ENCODE measurements at places on chromosomes 12 and 14.

DNA sequence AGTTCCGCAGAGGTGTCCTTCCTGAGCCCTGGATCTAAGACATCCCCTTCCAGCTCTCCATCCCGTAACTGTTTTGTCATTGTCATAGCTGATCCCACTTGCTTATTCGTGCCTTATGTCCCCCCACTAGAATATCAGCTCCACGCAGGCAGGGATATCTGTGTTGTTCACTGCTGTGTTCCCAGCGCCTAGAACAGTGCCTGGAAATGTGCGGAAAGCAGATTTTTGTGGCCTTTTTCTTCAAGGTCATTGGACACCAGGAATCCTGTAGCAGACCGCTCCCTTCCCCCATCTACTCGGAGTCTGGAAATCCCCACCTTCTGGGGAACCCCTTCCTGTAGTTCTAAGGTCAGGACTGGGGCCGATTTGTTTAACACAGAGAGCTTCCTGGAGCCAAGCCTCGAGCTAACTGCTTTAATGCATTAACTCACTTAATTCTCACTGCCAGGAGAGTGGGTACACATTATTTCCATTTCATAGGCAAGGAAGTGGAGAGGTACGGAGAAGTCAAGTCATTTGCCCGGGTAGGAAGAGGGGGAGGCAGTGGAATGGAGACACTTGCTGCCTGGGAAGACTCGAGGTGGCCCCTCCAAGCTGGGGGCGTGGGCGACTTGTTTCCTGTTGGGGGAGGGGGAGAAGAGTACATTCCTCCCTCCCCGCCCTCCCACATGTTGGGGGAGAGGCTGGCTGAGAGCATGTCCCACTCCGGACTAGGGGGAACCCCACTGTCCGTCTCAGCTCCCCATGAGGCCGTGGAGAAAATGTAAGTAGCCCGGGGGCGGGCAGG lies 1.2 kb upstream of the SH2B3 start:
- no peak for DNase-seq

GRCh38 chr12:106428384-106428783 lies 70.8 kb downstream of the POLR3B start:
- no peak for DNase-seq

- DNase-seq = no peak
Measured at GRCh38 chr12:9647825-9648700, 21.4 kb upstream of the CLEC2D start.

DNA sequence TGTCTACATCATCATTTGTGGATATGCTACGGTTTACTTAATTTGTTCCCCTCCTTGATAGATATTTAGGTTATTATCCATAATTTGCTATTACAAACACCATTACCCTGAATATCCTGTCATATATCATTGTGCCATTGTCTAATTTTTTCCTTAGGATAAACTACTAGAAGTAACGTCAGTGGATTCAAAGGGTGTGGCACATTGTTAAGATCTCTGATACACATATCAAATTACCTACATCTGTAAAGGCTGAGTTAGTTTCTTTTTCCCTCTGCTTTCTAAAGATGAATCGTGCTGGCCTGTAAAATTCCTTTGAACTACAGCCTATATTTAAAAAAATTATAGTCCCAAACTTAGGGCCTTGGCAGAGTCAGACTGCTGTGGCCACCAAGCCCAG lies 53.9 kb upstream of the STRN3 start:
- no peak for DNase-seq

DNA sequence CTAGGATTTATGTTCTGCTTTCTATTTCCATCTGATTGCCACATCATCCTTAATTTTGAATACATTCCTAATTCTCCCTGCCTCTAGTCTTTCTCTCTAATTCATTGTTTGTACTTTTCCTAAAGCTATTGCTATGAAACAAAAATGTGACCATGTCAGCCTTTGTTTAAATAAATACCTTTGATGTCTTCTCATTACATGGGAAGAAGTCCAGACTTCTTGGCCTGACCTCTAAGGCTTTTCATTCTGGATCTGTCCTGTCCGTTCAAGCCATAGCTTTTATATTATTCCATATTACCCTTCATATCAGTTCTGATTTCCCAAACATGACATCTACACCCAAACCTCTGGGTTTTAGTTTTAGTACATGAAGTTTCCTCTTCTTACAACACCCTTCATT lies 91.4 kb downstream of the CDK17 start:
- DNase-seq = no peak

- no peak for DNase-seq
Measured at GRCh38 chr14:81298122-81298521, 77.4 kb upstream of the GTF2A1 start.

GRCh38 chr14:54278087-54278486 lies 118.7 kb upstream of the CDKN3 start:
- DNase-seq = no peak

DNA sequence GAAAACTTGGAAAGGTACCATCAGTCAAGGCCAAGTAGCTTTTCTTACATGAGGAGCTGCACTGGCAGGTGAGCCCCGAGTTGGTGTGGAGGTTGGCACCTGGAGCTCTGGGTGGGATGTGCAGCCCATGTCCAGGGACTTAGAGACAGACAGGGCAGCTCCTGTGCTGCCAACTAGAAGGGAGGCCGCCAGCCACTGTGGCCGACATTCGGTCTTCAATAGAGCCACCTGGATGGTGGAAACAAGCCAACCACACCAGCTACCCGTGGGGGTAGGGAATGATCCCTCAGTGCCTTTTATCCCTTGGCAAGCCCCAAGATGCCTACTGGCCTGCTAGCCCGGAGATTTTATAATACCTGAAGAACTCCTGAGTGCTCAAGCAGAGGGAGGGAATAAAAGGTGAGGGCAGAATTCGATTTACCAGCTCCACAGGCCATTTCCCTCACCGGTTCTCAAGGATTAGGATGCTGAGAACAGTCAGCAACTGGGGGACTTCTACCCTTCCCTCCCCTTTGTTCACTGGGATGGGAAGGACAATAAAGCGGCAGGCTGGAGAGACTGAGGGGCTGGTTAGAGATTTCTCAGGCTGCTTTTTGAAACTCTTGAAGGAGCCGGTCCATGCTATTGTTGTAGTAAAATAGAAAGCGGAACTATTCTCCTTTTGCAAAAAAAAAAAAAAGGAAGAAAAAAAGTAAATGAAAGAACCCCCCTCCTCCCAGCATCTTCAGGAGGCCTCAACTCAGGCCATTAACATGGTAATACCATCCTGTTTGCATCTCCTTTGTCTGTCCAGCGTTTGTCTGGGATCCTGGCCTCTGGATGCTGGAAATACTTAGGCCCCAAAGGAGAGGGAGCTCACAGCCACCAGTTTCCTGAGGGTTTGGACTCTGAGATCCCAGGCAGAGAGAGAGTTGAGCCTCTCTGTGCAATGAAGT lies 321.6 kb downstream of the ZFP36L1 start:
- DNase-seq = no peak

GRCh38 chr14:61636779-61637178 lies 58.5 kb upstream of the HIF1A start:
- no peak for DNase-seq

Measured in brain pericyte (primary cell).